ENCODE measurements at places on chromosomes 4 and X. TPM values are rescaled to one million over a fixed set of nuclear protein-coding genes. Genes with fewer than 3 reads are reported as not detected.

DNA sequence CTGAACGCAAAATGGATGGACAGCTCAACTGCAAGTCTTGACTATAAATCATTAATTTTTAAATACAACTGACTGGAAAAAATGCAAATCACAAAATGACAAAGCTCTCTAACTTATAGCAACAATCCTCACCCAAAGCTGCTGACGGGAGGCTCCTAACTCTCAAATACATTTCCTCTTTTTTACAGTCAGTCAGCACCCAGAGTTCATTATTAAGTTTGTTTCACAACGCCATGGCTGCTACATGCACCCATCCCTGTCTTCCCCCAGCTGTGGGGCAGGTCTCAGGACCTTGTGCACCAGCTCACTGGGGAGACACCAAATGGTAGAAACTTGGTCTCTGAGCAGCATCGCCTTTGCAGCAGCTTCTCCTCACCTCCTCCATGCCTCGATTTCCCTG lies 97.6 kb downstream of the SLC34A2 start:
- DNase-seq = no peak

Gene ABLIM2
- 0.64 TPM for total RNA-seq

GRCh38 chrX:72110051-72110875 lies 21.5 kb downstream of the RTL5 start:
- no peak for DNase-seq

- DNase-seq = no peak
Observed at GRCh38 chrX:72304877-72305276, 837 bp downstream of the CITED1 start.

Gene IL21
- 65.1 TPM for total RNA-seq

Gene XKRX
- 0.78 TPM for total RNA-seq

DNA sequence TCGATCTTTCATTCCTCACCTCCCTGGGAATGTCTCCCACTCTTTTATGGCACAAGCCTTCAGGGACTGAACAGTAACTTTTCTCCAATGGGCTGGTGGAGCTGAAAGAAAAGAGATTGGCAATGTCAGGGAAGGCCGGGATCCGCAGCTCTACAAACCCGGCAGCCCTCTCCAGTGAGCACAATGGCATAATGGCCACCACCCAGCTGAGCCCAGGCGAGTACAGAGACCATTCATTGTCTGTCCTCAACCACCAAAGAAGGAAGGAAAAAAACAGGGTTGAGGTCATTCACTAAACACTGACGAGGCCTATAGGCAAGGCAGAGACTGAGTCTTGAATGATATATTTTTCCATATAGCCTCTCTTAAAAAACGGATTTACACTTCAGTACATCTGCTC lies 3.6 kb downstream of the GEMIN8 start:
- DNase-seq = no peak

- DNase-seq = no peak
Observed at GRCh38 chr4:25727711-25728493, 72.3 kb downstream of the SLC34A2 start.

DNA sequence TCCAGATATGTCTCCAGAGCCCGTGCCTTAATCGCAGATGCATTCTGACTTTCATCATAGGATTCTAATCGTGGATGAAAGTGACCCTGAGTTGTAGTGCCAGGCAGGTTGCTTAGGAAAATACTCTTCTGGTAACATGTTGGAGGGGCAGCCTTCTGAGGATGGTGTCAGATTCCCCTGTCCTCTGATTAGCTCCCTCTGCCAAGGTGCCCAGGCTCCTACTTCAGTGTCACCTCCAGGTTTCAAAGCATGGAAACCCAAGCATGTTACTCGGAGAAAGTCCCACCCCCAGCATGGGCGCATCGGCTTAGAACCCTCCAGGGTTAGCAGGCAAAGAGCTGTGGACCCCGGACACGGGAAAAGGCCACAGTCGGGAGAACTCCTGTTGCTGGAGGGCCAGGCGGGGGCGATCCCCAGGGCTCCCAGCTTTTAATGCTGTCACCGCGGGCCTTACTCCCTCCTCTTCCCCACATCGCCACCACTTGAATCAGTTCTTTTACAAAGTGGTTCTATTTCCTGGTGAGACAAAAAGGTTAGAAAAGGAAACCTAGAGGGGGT lies 44.5 kb downstream of the TRIM2 start:
- DNase-seq = no peak

GRCh38 chr4:31234494-31234893 lies 514.3 kb downstream of the PCDH7 start:
- no peak for DNase-seq

Gene ARFIP1
- total RNA-seq = 10.5 TPM

DNA sequence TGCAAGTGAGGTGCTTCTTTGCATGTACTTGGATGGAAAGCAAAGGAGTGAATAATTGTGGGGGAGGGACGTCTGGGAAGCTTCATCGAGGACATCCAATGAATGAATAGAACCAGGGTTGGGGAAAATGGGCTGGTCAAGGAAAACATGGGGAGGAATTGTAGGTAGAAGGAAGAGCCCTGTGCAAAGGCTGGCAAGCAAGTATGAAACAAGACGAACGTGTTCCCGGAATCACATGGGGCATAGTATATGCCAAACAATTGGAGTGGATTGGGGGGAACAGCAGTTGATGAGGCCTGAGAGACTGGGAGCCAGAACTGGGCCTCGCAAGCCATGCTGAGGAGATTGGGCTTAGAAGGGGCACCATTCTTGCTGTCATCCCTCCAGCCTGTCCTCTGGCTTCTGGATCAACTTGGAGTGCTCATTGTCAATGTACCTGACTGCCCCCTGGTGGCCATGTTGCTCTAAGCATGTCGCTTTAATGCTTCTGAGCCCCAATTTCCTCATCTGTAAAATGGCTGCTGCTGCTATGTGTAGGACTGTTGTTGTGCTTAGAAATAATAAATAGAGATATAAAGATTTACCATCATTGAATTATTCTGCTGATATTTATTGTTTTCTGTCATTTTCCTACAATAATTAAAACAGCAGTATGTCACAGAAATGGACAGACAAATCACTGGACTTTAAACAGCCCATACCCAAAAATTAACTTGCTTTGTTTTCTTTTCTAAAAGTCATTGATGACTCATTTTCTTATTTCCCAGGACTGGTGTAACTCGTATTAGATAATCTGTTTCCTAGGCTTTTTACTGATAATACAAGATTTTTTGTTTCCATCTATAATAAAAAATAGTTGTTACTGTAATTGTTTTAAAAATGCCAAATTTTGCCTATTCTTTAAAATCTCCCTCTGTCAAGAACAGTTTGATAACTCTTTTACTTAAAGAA lies 66.4 kb downstream of the JADE3 start:
- DNase-seq = peak; percentile 88

DNA sequence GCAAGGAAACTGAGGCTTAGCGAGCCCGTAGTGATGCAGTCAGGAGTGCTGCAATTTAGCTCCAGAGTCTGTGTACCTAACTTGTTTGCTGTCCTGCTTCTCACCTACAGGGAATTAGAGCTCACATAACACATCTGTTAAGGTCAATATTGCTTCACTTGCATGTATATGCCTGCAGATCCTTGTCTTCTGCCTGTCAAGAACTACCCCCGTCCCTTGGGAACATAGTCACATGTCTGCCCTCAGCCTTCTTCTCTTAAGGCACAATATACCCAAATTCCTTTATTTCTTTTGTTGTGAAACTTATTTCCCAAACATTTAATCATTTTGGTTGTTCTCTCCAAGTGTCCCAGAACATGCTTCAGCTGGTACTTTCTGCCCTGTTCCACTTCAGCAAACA lies 103.3 kb upstream of the LEF1 start:
- no peak for DNase-seq

- peak; percentile 30 for DNase-seq
Observed at GRCh38 chr4:40121515-40121914, 64.9 kb downstream of the N4BP2 start.

GRCh38 chrX:30576881-30577280 lies 685 bp downstream of the TASL start:
- no peak for DNase-seq

DNA sequence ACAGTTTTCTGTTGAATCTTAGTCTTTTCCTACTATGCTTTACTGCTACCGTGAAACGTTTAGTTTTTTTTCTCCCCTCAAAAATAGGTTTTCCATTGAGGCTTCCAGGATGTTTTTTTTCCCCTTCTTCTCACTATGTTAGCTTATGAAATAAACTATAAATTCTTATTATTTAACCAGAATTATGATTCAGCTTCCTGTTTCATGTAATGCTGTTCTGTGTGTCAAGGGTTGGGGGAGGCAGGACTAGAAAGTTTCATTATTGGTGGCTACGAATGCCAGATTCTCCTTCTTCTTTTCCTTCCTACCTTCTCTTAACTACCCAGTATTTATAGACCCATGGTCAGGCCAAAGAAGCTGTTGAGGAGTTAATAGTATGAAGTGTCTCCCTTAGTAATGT lies 11.8 kb downstream of the CLCN5 start:
- DNase-seq = no peak

DNA sequence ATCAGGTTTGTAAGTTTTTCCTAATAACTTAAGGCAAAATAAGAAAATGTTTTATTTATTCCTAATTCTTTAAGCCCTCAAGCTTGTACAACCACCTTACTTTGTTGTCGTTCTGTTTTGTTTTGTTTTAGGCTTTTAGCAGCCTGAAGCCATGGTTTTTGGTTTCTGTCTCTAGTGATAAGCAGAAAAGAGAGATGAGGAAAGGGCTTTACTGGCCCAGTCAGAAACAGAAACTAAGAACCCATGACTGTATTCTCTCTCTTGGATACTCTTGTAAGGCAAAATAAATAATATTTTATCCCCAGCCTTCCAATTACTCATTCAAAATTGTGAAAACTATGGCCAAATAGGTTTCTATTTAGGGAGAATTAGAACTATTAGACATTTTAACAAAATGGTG lies 29.4 kb downstream of the TBC1D19 start:
- no peak for DNase-seq

GRCh38 chrX:120260369-120260768 lies 9.8 kb downstream of the ZBTB33 start:
- no peak for DNase-seq

Gene TMPRSS11E
- 0.07 TPM for total RNA-seq

Gene PDHA1
- 204 TPM for total RNA-seq
